GOT3 (cell line): ENCODE measurements at places on chromosomes 16 and 17.

- DNase-seq, result no peak
Observed at GRCh38 chr17:80746262-80746935, 201.8 kb downstream of the RPTOR start.

- no peak for DNase-seq
Observed at GRCh38 chr17:83032781-83033180, 46.6 kb upstream of the METRNL start.

DNA sequence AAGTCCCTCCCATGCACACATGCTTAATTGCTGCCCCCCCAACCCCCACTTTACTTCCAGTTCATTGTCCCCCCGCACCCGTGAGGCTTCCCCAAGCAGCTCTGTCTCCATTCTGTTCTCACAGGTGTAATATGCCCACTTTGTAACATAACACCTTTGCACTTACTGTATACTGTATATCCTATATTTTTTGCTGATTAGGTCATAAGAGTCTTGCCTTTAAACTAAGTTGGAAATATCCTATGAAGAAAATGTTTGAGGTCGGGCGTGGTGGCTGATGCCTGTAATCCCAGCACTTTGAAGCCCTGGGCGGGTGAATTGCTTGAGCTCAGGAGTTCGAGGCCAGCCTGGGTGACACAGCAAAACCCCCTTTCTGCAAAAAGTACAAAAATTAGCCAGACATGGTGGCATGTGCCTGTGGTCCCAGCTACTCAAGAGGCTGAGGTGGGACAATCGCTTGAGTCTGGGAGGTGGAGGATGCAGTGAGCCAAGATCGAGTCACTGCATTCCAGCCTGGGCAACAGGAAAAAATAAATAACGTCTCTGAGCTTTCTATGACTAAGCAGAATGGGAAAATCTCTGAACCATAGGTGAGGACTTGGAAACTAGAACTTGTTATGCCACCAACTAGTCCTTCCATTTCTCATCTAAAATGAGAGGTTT, 76.1 kb downstream of the TNRC6C start:
- DNase-seq, result no peak

DNA sequence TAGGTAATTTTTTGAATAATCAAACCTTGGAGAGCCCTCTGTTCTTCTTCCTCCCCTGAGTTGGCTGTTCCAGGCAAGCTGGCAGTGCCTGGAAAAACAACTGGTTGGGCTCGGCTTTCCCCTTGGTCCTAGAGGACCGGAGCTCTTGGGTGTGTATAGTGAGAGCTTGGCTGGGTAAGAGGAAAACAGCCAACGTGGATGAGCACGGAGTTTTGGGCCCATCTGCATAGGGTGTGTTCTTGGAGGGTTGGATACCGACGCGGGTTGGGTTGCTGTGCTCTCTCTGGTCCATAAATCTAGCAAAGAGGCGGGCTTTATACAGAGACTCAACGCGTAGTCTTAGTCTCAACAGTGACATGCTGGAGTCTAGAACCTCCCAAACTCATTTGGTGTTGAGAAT, 23.2 kb downstream of the ITGB3 start:
- DNase-seq, result peak; percentile 35

- DNase-seq, result no peak
Observed at GRCh38 chr17:53892222-53892621, 69.5 kb downstream of the KIF2B start.

DNA sequence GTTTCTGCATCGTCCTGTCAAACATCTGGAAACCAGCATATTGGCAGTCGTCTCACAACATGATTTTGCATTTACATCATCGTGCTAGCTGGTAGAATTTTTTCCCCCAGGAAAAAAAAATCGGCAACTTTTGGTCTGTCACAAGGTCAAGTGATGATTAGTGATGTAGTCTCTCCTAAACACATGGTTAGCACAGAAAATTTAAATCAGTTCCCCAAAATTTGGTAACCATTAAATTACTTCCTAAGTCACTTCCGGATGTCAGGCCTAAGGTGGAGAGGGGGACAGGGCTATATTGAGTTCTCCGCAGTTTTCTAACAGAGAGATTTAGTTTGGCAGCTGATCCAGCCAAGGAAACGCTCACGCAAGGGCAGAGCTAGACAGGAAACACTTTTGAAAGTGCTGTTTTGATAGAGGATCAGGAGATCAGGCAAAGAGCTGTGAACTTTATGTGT, 271.0 kb upstream of the TBX2 start:
- DNase-seq, result no peak

DNA sequence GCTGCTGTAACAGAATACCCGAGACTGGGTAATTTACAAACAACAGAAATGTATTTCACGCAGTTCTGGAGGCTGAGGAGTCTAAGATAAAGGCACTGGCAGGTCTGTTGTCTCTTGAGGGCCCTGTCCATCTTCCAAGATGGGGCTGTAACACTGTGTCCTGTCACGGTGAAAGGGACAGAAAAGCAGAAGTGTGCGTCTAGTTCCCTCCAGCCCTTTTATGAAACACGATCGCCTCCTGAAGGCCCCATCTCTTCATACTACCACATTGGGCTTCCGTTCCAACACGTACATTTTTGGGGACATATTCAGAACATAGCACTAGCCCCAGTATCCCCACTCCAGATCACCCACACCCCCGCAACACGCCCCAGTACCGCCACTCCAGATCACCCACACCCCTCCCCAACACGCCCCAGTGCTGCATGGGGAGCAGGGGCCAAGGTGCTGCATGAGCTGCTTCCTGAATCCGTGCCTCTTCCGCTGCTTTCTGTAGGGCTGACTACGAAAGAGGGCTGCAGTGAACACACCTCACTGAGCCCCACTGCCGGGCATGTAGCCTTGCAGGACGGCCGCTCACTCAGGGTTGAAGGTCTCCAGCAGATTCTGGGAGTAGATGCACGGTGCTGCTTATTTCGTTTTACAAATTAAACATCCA, 91.9 kb downstream of the RPTOR start:
- DNase-seq, result no peak

GRCh38 chr17:34797720-34798119, 163.5 kb downstream of the CCT6B start:
- DNase-seq, result no peak

- DNase-seq, result no peak
Observed at GRCh38 chr16:30771726-30772125, 9.6 kb downstream of the RNF40 start.

DNA sequence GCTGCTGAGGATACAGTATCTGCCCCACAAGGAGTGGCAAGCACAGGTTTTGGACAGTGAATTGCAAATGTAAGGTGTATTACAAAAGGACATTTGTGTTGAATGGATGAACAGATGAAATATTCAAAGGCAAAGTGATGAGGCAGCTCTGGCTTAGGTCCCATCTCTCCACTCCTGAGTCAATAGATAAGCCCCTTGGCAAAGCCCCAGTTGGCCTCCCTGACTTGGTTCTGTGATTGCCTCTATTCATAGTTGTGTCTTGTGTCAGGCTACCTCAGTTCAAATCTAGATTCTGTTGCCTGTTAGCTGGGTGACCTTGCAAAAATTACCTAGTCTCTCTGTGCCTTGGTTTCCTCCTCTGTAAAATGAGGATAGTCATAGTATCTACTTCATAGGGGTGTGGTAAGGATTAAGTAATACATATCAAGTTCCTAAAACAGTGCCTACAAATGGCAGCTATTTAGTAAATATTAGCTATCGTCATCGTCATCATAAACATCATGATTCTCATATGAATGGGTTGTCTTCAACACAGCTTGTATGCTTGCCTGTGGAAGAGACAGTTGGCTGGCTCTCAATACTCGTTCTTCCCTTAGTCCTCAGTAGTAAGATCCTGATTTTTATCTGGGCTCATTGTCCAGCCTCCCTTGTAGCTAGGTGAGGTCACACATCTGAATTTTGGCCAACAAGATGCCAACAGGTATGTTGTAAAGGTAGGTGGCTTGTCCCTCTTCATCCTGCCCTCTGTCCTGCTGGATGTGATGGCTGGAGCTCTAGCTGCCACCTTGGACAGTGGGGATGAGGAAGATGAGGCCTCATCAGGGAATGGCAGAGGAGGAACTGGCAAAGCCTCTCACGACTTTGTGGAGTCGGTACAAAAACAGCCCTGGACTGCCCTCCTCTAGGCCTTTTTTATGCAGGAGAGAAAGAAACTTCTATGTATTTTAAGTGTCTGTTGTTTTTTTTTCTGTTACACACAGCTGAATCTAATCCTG, 2.1 kb upstream of the MFAP4 start:
- DNase-seq, result no peak

- DNase-seq, result no peak
Observed at GRCh38 chr17:76388966-76389888, 4.8 kb downstream of the SPHK1 start.

DNA sequence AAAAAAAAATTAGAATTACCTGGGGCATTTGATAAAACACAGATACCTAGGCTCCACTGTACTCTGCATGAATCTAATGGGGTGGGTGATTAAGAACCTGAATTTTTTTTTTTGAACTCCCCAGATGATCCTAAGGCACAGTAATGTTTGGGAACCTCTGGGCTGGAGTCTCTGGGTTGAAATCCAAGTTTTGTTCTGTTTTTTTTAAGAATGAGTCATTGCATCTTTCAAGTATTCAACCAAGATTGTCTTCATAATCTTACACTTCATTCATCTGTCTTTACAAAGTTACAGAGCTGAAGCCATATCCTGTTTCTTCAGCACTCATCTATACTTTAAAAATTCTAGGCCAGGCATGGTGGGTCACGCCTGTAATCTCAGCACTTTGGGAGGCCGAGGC, 52.6 kb downstream of the PIGL start:
- DNase-seq, result no peak

- no peak for DNase-seq
Observed at GRCh38 chr17:55266051-55266957, 1.5 kb downstream of the HLF start.

DNA sequence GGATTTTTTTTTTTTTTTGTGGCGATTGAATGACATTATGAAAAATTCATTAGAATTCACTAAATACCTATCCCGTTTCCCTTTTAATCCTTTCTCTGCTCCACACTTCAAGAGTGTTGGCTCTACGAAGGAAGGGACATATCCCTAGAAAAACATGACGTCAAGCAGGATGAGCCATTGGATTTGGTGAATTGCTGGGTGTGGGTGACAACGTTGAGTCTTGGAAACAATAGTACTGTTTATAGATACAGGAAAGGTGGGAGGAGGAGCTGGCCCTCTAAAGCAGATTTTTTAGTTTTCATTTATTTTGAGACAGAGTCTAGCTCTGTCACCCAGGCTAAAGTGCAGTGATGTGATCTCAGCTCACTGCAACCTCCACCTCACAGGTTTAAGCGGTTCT, 167.6 kb upstream of the FAM20A start:
- no peak for DNase-seq

- no peak for DNase-seq
Observed at GRCh38 chr16:2473999-2474876, 689 bp upstream of the TBC1D24 start.
